Caki2 (cell line): ENCODE measurements at places on chromosomes 3 and 15. TPM values are rescaled to one million over a fixed set of nuclear protein-coding genes. Genes with fewer than 3 reads are reported as not detected.
A peak's percentile ranks its signal among the peaks of the same experiment; 100 is the strongest.

DNA sequence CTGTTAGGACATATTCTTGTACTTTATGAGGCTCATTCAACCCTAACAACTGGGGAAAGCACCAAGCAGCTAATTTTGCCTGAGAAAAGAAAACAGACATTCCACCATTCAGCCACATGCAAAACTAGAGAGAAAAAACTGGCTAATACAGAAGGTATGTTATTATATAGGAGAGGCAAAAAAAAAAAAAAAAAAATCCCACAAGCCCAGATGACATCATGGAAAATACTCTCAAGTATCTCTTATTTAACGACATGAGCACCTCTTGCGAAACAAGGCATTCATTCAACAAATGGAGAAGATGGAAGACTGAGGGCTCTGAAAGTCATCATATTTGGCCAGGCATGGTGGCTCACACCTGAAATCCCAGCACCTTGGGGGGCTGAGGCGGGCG, 61.5 kb downstream of the PRICKLE2 start:
- DNase-seq: peak; percentile 87

- DNase-seq: no peak
These were observed 217.8 kb downstream of the CHST2 start for GRCh38 chr3:143337387-143337786.

DNA sequence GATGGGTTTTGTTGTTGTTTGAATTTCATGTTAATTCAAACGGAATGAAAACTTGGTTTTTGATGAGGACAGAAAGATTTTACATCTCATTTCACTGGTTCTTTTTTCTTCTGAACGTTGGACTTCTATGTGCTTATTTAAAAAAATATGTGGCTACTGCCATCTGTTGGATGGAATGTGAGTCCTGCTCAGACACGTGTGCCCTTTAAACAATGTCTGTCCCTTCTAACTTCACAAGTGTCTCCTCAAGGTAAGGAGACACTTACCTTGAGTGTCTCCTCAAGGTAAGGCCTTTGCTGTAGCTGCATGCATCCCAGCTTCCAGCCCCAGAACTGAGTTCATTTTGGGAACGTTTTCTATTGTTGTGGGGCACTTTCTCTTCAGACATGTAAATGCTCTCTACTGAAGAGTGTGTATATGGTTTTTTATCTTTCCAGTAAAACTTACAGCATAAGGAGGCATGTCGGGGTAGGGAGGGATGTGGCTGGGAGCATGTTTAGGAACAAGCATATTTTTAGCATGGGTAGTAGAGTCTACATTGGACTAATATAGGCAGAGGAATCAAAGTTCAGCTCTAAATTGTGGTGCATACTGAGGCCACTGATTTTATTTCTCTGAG, 63.1 kb upstream of the UBE3A start:
- peak; percentile 15 for DNase-seq

GRCh38 chr15:31557899-31558298, 231.3 kb downstream of the KLF13 start:
- DNase-seq: no peak

DNA sequence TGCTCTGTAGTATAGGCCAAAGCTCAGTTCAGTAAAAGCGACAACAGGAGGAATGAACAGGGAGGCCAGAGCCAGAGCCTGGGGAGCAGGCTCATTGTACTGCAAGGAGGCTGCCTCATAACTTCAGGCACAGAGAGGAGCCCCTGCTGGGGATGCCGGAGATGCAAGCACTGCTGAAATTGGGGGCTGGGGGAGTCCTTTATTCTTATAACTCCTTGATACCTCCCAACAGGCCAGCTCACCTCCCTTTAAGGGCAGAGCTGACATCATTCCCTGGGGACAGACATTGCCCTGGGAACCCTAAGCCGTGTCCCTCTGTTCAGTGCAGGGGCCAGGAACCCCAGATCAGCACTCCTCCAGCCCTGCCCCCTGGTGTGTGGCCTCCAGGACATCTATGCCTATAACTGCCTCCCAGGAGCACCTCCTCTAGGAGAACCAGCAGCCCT, 83.8 kb upstream of the MRPS22 start:
- DNase-seq: no peak

The SHF gene
- 6.6 and 14.3 TPM in 2 replicates for total RNA-seq

GRCh38 chr3:111739311-111739911, 119.7 kb upstream of the PHLDB2 start:
- peak; percentile 96 for DNase-seq

The ZNF774 gene
- total RNA-seq: 0.17 and 3.7 TPM in 2 replicates

- DNase-seq: no peak
These were observed at the start of gene DUSP7 for GRCh38 chr3:52056521-52056967. DUSP7 (minus strand) TSS chr3:52056571; CDS start chr3:52056366, 205 bp downstream.

- no peak for DNase-seq
These were observed 82.7 kb downstream of the TLE3 start for GRCh38 chr15:70014860-70015490.

DNA sequence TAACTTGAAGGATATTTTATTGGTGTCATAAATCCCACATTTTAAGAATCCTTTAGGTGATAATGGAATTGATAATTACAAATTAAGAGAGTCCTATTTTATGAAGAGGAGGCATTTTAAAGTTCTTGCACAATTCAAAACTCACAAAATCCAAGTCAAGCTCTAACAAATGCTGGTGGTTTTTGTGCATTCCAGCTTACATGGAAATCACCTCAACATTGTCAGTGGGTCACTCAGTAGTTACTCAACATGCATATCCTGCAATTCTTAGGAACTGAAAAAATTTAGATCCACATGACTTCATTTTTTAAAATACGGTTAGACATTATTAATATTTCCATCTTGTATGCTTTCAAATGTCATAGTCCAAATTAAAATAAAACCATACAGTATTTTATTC, 487.2 kb downstream of the CNTN3 start:
- no peak for DNase-seq

GRCh38 chr15:89783111-89783860, 7.2 kb downstream of the MESP2 start:
- DNase-seq: no peak

The INKA1 gene
- total RNA-seq: 0.81 TPM in 1 of 2 replicates, not detected in the other

- peak; percentile 87 for DNase-seq
These were observed 9.1 kb downstream of the BCL2L10 start for GRCh38 chr15:52103217-52104207.

The SLC28A2 gene
- not detected in 2 replicates for total RNA-seq

The SCG3 gene
- not detected in 2 replicates for total RNA-seq

The SLC2A2 gene
- not detected in 2 replicates for total RNA-seq

DNA sequence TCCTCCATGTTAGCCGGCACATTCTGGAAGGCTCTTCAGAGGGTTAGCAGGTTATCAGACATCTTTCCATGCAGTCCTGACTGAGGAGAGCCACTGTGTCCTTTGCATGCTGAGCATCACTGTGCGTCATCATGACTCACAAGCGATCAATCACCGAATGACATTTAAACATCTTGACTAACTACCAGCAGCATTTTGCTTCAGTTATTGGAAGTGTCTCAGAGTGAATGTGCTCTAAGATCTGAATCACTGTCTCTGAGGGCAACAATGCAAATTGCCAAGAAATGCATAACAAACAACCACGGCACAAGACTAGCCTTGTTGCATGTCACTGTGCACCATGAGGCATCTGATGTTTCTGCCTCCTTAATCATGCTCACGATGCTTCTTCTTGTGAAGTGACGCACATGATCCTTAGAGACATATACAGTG, 18.3 kb upstream of the ATP8B4 start:
- DNase-seq: peak; percentile 89

- no peak for DNase-seq
These were observed 15.3 kb upstream of the ABHD17C start for GRCh38 chr15:80679804-80680175.

DNA sequence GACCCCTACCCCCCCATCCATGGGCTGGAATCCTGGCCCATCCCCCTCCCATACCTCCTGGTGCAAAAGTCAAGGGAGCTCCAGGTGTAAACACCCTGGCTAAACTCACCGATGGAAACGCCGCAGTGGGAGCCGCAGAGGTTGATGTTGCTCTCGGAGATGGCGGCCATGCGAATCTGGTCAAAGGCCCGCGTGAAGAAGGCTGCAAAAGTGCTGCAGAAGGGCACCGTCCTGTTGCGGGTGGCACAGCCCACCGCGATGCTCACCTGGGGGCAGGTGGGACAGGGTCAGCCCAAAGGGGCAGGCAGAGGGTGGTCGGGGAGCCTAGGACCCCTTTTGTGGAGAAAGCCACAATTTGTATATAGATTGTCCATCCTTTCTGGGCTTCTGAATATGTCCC, 26.7 kb downstream of the TKT start:
- DNase-seq: no peak

GRCh38 chr15:101295607-101296161, 636 bp upstream of the SNRPA1 start:
- no peak for DNase-seq

The ITPKA gene
- total RNA-seq: 6.7 and 30.3 TPM in 2 replicates

DNA sequence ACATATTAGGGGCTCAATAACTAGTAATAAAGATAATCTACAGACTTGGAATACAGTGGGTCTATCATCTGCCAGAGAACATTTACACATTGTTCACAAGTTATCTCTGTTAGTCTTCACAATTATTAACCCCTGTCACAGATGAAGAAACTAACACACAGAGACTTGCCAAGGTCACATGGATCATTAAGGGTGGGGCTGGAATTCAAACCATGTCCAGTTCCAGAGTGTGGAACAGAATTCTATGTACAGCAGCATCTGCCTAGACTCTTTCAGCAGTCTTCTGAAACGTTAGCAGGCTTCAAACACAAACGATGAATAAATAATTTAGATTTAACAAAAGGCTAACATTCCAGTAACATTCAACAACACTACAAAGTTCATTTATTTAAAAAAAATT, 673.9 kb upstream of the NR2F2 start:
- peak; percentile 15 for DNase-seq
